Retinal pigment epithelial cell (primary cell): ENCODE measurements at places on chromosomes 11 and 22.

DNA sequence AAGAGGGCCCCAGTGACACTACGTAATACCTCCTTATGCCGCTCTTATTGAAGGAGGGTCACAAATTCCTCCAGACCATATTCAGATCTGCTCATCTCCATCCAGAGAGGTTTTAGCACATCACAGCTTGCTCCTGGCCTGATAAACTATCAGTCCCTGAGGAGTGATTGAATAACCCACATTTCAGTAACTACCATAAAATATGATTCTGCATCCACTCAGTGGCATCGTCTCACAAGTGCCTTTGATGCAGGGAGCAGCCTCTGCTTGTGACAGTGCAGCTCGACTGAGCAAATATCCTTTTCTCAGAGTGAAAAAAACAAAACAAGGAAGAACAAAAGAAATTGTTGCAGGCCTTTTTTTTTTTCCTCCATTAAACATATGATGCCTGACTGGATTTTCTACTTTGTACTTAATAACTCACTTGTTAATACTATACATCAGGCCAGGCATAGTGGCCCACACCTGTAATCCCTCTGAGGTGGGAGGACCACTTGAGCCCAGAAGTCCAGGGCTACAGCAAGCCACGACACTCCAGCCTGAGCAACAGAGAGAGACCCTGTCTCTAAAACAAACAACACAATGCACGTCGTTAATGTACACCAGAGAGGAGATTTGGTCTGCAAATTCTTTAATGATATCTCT, 64.5 kb downstream of the DDX10 start:
- DNase-seq: no peak

- no peak for DNase-seq
Observed at GRCh38 chr11:128497776-128498095, 89.6 kb downstream of the ETS1 start.

- DNase-seq: no peak
Observed at GRCh38 chr11:116610190-116610589, 162.6 kb downstream of the BUD13 start.

DNA sequence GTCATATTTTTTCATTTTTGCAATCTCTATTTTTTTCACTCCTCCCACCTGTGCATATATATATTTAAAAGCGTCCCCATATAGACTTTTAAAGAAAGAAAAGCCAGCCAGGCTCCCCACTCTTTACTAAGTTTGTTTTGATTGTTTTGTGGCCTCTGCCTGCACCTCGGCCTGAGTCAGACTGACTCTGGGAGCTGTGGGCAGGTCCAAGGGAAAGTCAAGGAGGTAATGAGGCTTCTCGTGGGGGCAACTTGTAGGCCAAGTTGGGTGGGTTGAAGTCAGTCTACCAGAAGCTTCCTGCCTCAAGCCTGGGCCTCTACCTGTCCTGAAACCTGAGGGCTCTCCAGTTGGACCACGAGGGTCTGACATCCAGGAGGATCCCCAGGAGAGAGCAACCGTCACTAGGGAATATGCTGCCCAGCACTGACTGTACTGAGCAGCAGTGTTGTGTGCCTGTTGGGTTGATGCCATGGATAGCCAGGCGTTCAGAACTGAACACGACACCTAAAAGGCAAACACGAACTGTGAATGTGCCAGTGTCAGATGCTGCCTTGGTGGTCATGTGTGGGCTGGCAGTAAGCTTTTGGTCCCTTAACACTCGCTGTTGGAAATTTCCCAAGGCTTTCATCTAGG, 58.8 kb downstream of the BMAL1 start:
- no peak for DNase-seq

DNA sequence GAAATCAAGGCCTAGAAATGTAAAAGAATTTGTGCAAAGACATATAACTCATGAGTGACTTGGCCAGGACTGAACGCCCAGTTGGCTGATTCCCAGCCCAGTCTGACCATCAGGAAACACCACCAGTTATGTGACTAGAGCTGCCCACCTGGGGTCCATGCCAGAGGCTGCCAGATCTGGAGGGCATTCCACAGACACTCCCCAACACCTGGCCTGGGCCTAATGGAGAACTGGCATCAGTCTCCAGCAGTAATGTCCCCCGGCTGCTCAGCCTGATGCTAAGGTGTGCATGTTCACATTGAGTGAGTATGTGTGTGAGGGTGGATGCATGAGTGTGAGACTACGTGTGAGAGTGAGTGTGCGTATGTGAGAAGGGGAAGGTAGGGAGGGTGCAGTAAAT, 15.7 kb downstream of the PLAAT3 start:
- no peak for DNase-seq

GRCh38 chr22:20852076-20852475, 6.5 kb downstream of the PI4KA start:
- no peak for DNase-seq

DNA sequence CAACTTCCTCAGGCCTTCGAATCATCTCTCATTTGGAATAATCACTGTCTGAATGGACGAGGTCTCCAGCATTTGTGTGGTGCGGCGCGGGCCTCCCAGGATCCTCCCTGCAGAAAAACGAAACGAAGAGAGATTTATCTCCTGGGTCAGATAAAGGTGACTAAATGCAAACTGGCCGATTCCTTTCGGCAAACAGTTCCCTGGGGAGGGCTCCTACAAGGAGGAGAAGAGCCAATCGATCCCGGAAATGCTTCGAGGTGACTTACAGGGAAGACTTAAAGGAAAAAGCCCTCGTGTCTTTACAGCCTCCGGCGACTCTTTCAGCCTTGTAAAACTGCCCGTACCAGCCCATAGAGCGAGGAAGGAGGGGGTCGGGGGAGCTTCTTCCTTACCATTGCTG, 126.5 kb downstream of the MIAT start:
- no peak for DNase-seq
